Breast epithelium (tissue), 4 donors: ENCODE measurements at places on chromosomes 4 and X. TPM values are rescaled to one million over a fixed set of nuclear protein-coding genes. Genes with fewer than 3 reads are reported as not detected.

RHOXF2B gene
- not detected for total RNA-seq

HPSE gene
- total RNA-seq, result 1.6 TPM

GAGE2A gene
- not detected for total RNA-seq

CWH43 gene
- 0.66 TPM for total RNA-seq

DNA sequence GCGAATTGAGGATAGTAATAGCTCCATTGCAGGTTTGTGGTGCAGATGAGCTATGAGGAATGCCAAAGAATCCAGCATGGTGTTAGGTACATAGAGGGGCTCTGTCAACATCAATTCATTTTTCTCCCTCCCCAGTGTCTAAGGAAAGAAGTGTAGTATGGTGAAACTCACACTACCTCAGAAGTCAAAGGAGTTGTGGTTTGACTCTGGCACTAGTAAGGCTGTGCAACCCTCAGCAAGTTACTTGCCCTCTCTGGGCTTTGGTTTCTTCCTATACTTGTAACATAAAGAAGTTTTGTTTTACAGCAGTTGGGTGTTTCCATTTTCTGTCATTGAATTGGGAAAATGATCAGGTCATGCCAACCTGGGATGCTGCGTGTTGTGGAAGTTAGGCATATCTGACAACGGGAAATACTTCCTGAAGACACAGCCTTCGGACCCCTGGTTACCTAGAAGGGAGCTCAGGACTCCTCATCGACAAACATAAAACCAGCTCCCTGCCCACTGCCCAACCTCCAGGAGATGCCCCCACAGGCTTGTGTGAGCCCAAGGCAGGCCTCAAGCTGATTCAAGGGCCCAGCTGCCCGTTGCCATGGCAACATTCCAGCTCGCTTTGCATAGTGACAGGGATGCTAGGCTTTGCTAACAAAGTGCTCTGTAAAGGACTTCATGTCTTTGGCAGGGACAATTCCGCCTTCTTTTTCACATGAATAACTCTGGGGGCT lies 71.4 kb downstream of the RTL5 start:
- no peak for DNase-seq

- no peak for DNase-seq
Observed at GRCh38 chrX:71067712-71068043, 456 bp downstream of the SNX12 start.

- no peak for DNase-seq
Observed at GRCh38 chrX:103155201-103155600, 59.7 kb upstream of the BEX4 start.

GRCh38 chr4:162360369-162361149 lies 196.8 kb upstream of the FSTL5 start:
- no peak for DNase-seq

XPNPEP2 gene
- 3.9 TPM for total RNA-seq
